ENCODE measurements at places on chromosomes 3 and 15. TPM values are rescaled to one million over a fixed set of nuclear protein-coding genes. Genes with fewer than 3 reads are reported as not detected.

- no peak for DNase-seq
- H3K27ac ChIP-seq, result no peak overlapping the region
- no peak overlapping the region for H3K4me3 ChIP-seq
- H3K4me1 ChIP-seq, result peaks cover 9% of the 10 kb centered on the region
- no peaks in the 10 kb centered on the region for H3K36me3 ChIP-seq
These were observed 316.2 kb upstream of the TBC1D5 start for GRCh38 chr3:18058666-18059065.

GRCh38 chr3:37652851-37653250, 208.8 kb upstream of the CTDSPL start:
- peak overlapping the region; percentile 58 for H3K27ac ChIP-seq
- H3K4me3 ChIP-seq, result no peak overlapping the region
- H3K4me1 ChIP-seq, result peaks cover 27% of the 10 kb centered on the region

DNA sequence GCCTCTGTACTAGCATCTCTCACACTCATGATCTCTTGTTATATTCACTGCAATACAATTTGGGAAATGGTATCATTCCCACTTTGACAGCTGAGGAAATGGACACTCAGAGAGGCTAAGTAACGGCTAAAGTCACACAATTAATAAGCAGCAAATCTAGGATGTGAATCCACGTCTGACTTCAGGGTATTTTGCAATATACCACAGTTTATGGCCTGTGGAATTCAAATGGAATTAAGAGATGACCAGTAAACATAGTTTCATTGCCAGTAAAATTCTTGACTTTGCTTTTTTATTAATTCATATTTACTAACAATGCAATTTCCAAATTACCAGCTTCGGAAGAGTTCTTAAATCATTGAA, 61.1 kb downstream of the CCNL1 start:
- H3K27me3 ChIP-seq, result no peaks in the 10 kb centered on the region
- H3K4me1 ChIP-seq, result peaks cover 73% of the 10 kb centered on the region
- DNase-seq, result no peak
- H3K36me3 ChIP-seq, result no peaks in the 10 kb centered on the region
- H3K4me3 ChIP-seq, result no peak overlapping the region

GRCh38 chr3:174444391-174444790, 414.7 kb upstream of the NAALADL2 start:
- H3K4me1 ChIP-seq, result peaks cover 50% of the 10 kb centered on the region
- no peak overlapping the region for H3K27ac ChIP-seq
- H3K36me3 ChIP-seq, result no peaks in the 10 kb centered on the region
- no peak overlapping the region for H3K4me3 ChIP-seq
- H3K27me3 ChIP-seq, result peaks cover 4% of the 10 kb centered on the region
- no peak for DNase-seq

DNA sequence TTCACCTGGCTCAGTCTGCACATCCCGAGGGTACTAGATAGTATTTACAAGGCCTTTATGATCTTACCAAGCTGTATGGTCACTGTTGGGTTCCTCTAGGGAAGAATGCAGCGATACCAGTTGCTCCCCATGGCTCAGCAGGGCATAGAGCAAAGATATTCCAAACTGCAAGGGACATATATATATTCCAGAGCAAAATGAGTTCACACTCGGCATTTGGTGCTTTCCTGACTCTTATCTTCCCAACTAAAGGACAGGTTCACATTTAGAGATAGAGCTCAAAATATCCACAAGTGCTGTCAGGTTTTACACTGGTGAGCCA, 3.5 kb upstream of the SPG11 start:
- peak overlapping the region; percentile 26 for H3K27ac ChIP-seq
- H3K4me3 ChIP-seq, result no peak overlapping the region
- H3K36me3 ChIP-seq, result no peaks in the 10 kb centered on the region
- peaks cover 34% of the 10 kb centered on the region for H3K4me1 ChIP-seq
- no peaks in the 10 kb centered on the region for H3K27me3 ChIP-seq
- DNase-seq, result no peak

- H3K4me1 ChIP-seq, result peaks cover 53% of the 10 kb centered on the region
- peaks cover 28% of the 10 kb centered on the region for H3K27me3 ChIP-seq
- no peak for DNase-seq
These were observed 5.1 kb downstream of the INSYN1 start for GRCh38 chr15:73747847-73748590.

- no peaks in the 10 kb centered on the region for H3K4me1 ChIP-seq
- no peaks in the 10 kb centered on the region for H3K27me3 ChIP-seq
- no peak for DNase-seq
- no peak overlapping the region for H3K4me3 ChIP-seq
These were observed 24.4 kb downstream of the TMEM45A start for GRCh38 chr3:100516838-100517237.

DNA sequence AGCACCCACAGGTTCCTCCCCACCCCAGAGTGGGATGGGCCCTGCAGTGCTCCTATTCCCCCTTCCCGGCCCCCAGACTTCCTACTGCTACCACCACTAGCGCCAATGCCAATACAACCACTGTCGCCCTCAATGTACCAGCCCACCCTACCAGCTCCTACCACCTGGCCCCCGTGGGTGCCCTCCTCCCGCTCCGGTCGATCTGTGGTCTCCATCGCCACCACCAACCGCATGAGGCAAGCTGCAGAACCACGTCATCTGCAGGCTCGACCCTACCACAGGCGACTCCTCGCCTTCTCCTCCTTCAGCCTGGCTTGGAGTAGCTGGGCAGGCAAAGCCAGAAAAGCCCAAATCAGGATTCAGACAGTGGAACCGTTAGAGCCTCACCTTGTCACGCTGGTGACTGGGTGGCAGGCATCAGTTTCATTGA, 179.3 kb downstream of the POTEB3 start:
- H3K4me1 ChIP-seq, result no peaks in the 10 kb centered on the region
- peak; percentile 20 for DNase-seq
- no peaks in the 10 kb centered on the region for H3K36me3 ChIP-seq
- H3K27ac ChIP-seq, result no peak overlapping the region

GRCh38 chr3:149575961-149576564, 81.8 kb downstream of the WWTR1 start:
- H3K27ac ChIP-seq, result peak overlapping the region; percentile 79
- H3K36me3 ChIP-seq, result peaks cover 12% of the 10 kb centered on the region
- H3K4me3 ChIP-seq, result peak overlapping the region; percentile 7
- DNase-seq, result no peak
- no peaks in the 10 kb centered on the region for H3K27me3 ChIP-seq

- no peaks in the 10 kb centered on the region for H3K4me1 ChIP-seq
- no peak for DNase-seq
- no peaks in the 10 kb centered on the region for H3K36me3 ChIP-seq
- no peaks in the 10 kb centered on the region for H3K27me3 ChIP-seq
- no peak overlapping the region for H3K4me3 ChIP-seq
These were observed 1145.3 kb downstream of the OTOL1 start for GRCh38 chr3:162641907-162642306.

- DNase-seq, result no peak
- no peak overlapping the region for H3K27ac ChIP-seq
- no peak overlapping the region for H3K4me3 ChIP-seq
These were observed 51.8 kb downstream of the ATP2B2 start for GRCh38 chr3:10453431-10454163.

GRCh38 chr3:124664804-124665203, 65.4 kb upstream of the UMPS start:
- no peaks in the 10 kb centered on the region for H3K27me3 ChIP-seq
- no peak overlapping the region for H3K4me3 ChIP-seq
- H3K36me3 ChIP-seq, result peaks cover 76% of the 10 kb centered on the region
- H3K27ac ChIP-seq, result peak overlapping the region; percentile 66

GRCh38 chr3:52245322-52246263, at the start of gene PPM1M:
Gene PPM1M (plus strand): TSS chr3:52245759. CDS start chr3:52245825, 66 bp downstream.
- H3K27ac ChIP-seq, result peak within 1 kb of the TSS; percentile 88
- DNase-seq, result peak; percentile 58
- no peaks in the 10 kb centered on the region for H3K27me3 ChIP-seq
- peak within 1 kb of the TSS; percentile 70 for H3K4me3 ChIP-seq
- peaks cover 43% of the 10 kb centered on the region for H3K4me1 ChIP-seq
- peaks cover 15% of the 10 kb centered on the region for H3K36me3 ChIP-seq

- DNase-seq, result no peak
- no peak overlapping the region for H3K27ac ChIP-seq
- no peaks in the 10 kb centered on the region for H3K36me3 ChIP-seq
- H3K4me1 ChIP-seq, result peaks cover 16% of the 10 kb centered on the region
These were observed 119.4 kb downstream of the ECT2 start for GRCh38 chr3:172869784-172870518.

GRCh38 chr3:115087512-115087911, 59.6 kb downstream of the ZBTB20 start:
- H3K4me1 ChIP-seq, result peaks cover 73% of the 10 kb centered on the region
- no peaks in the 10 kb centered on the region for H3K27me3 ChIP-seq
- DNase-seq, result no peak
- no peak overlapping the region for H3K4me3 ChIP-seq

DNA sequence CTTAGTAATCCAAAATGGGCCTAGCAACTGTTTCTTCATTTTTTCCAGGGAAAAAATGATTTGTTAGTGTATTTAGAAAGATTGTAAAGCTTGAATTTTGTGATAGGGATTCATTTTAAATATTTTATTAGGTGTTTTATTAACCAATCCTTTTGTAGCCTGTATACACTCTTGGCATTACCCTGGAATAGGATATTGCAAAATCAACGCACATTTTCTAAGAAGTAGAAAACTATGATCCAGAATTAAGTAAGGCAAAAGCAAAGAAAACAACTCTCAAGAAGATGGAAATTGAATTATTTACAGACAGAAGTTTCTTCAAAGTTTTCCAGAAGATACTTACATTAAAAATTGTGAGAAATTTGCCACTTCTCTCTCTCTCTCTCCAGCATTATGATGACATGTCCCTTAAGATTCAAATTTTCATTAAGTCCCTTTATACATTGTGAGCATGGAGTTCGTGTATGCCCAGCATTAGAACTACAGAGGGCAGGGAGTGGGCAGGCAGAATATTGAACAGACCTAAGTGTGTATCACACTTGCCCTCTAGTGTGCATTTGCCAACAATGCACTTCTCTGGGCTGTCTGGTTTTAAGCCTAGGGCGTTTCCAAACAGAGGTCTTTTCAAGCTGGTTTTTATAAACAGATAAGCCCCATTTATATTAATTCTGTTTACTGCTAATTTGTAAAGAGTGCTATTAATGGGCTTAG, 28.5 kb upstream of the CMSS1 start:
- peaks cover 1% of the 10 kb centered on the region for H3K36me3 ChIP-seq
- no peak overlapping the region for H3K4me3 ChIP-seq
- no peak overlapping the region for H3K27ac ChIP-seq
- DNase-seq, result no peak

DNA sequence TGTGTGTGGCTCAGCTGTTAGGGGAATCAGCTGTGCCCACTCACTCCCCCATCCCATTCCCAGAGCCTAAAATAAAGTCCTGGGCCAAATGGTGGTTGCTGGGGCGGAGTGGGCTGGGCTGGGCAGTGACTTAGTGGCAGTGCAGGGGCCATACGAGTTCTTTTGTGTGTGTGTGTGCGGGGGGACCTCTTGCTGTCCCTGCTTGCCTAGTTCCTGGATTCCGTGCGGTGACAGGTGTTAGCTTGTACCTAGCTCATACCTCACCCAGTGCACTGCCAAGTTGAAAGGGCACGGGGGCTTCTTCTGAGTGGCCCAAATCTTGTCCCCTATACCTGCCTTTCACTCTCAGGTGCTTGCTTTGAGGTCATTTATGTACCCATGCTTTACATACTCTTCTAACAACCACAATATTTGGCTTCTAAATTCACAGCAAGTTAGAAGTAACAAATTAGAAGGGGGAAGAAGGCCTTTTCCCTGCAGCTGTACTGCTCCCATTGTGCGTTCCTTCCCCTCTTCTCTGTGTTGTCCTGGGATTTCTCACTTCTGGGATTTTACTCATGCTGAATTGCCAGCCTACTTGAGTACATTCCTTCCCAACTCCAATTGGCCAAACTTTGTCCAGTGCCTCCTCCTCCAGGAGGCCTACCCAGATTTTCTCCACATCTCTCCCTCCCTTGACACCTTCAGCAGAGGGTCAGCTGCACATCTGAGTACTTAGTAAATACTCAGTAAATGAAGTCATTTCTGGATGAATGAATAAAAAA, 66.3 kb upstream of the POLG start:
- H3K27ac ChIP-seq, result no peak overlapping the region
- no peak overlapping the region for H3K4me3 ChIP-seq
- H3K27me3 ChIP-seq, result peaks cover 100% of the 10 kb centered on the region
- DNase-seq, result no peak
- H3K36me3 ChIP-seq, result no peaks in the 10 kb centered on the region
- H3K4me1 ChIP-seq, result peaks cover 17% of the 10 kb centered on the region

- H3K36me3 ChIP-seq, result peaks cover 41% of the 10 kb centered on the region
- peaks cover 54% of the 10 kb centered on the region for H3K4me1 ChIP-seq
- no peak overlapping the region for H3K27ac ChIP-seq
- DNase-seq, result no peak
- no peak overlapping the region for H3K4me3 ChIP-seq
- H3K27me3 ChIP-seq, result no peaks in the 10 kb centered on the region
These were observed 23.3 kb downstream of the SNRK start for GRCh38 chr3:43309372-43310305.

DNA sequence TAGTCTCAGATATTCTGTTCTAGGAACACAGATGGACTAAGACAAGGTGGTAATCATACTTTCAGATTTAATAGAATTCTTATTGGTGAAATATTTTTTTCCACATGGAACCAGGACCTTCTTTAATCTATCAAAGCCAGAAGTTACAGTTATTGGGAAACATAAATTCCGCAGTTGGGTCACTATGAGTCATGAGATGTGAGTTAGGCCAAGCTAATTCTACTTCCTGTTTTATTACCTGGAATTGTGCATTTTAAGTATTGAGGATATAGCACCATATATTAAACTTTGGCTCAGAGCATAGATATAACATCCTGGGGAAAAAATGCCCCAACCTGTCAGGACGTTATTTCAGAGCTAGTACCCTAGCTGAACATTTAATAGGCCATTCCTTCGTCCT, 96.4 kb upstream of the P3H2 start:
- no peaks in the 10 kb centered on the region for H3K4me1 ChIP-seq
- H3K36me3 ChIP-seq, result no peaks in the 10 kb centered on the region
- no peaks in the 10 kb centered on the region for H3K27me3 ChIP-seq
- no peak for DNase-seq
- H3K4me3 ChIP-seq, result no peak overlapping the region

GRCh38 chr3:66454464-66454859, 46.4 kb downstream of the LRIG1 start:
- no peak for DNase-seq
- H3K4me3 ChIP-seq, result no peak overlapping the region
- H3K4me1 ChIP-seq, result peaks cover 100% of the 10 kb centered on the region
- H3K36me3 ChIP-seq, result peaks cover 5% of the 10 kb centered on the region
- H3K27me3 ChIP-seq, result no peaks in the 10 kb centered on the region

ZIC4 gene
- not detected for total RNA-seq

ONECUT1 gene
- total RNA-seq, result not detected

SNAPC5 gene
- 40.9 TPM for total RNA-seq

SRPRB gene
- 26.0 TPM for total RNA-seq

HRG gene
- not detected for total RNA-seq

SAMMSON gene
- not detected for total RNA-seq

ZNF860 gene
- total RNA-seq, result 0.08 TPM

CFAP20DC gene
- not detected for total RNA-seq

MST1R gene
- total RNA-seq, result 1.7 TPM

All from left ventricle myocardium inferior (tissue), 1 donor.